Activated T-cell treated with anti-CD3 and anti-CD28 coated beads, Interleukin-2, amount 50 U/mL, for 4 hours (primary cell): ENCODE measurements at places on chromosomes 2 and 18. TPM values are rescaled to one million over a fixed set of nuclear protein-coding genes. Genes with fewer than 3 reads are reported as not detected.

The KIAA2012 gene
- not detected for total RNA-seq

The ADGRF3 gene
- 2.8 TPM for total RNA-seq

The TEKT4 gene
- not detected for total RNA-seq

The SERPINB11 gene
- not detected for total RNA-seq

The CDK5R2 gene
- not detected for total RNA-seq

The CCDC150 gene
- 4.5 TPM for total RNA-seq

The FOXD4L1 gene
- total RNA-seq, result 0.11 TPM

The USP40 gene
- 10.8 TPM for total RNA-seq

The NXPH2 gene
- total RNA-seq, result not detected

- DNase-seq, result no peak
These were observed 105.9 kb downstream of the NAT8 start for GRCh38 chr2:73536133-73536840.

GRCh38 chr2:39650468-39650867 is 15.2 kb upstream of the TMEM178A start:
- DNase-seq, result no peak

DNA sequence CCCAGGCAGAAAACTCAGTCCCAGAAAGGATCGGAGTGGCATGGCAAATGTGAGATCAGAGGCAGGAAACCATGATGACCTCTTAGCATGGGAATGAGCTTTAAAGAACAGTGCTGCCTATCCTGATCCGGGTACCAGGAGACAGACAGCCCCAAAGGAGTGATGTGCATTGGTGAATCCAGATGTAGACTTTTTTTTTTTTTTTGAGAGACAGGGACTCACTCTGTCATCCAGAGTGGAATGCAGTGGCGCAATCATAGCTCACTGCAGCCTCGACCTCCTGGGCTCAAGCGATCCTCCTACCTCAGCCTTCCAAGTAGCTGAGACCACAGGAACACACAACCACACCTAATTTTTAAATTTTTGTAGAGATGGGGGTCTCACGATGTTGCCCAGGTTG is 122.7 kb downstream of the VAPA start:
- DNase-seq, result no peak

DNA sequence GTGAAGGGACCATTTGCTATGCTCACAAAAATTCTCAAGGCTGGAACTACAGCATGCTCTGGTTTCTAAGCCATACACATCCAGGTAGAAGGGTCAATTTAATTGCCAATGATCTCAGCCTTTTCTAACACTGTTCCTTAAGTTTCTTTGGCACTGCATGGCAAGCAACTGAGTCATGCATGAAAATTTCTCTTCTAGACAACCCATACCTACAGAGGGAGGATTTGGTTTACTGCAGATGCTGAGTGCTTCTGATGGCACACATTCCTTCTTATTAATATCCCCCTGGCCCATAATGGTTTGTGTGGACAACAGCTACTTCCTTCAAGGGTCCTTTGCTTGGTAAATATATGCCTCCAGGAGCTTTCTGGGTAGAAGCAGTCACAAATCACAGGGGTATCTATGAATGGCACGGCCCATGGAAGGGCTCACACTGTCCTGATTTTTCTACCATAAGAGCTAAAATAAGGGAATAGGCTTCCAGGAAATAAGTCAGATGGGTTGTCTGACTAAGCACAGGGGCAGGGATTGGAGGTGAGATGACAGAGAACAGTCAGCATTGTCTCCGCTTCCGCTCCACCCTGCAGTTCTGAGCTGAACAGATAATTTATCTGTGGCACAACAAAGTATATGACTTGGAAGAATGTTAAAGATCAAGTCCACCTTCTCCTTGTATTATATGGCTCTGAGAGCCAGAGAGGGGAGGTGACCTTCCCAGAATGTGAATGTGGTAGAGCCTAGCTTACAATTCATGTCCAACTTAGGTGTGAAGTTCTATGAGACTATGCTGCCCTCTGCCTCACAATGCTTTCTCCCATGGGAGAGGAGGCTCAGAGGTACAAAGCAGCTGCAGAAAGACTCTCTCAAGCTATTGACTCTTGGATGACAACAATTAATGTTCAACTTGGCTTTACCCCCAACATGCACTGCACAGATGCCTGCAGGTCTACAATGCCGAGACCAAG is 199.2 kb upstream of the TNP1 start:
- DNase-seq, result no peak

DNA sequence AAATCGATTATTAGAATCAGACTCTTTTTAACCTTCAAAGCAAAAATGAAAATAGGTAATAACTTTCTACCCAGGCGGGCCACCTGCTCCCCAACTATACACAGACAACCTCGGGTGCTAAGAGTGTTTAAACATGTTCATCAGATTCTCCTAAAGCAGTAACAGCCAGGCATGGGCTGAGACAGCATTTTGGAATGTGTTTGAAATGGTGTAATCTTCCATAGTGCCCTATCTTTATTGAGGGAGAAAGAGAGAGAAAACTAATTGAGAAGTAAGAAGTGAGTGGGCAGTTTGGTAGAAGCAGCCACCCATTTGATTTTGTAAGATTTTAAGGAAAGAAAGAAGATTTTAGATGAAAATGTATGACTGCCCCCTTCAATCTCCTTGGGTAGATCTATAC is 196.1 kb upstream of the CTAGE1 start:
- no peak for DNase-seq

DNA sequence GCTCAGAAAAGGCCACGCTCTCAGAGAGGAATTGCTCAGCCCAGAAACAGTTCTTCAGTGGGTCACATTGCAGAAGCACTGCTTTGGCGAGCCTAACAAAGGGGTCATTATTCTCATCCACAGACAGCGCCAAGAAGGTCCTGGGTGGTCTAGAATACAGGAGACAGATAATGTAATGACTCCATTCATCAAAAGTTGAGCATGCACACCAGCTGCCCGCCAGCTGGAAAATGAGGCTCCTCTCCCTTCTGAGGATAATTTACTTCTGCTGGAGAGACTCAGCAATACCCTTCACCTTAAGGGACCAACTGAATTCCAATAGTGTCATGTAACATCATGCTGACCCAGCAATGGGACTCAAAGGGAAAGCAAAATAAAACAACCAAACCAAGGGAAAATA is 79.9 kb downstream of the TRIB2 start:
- DNase-seq, result no peak

DNA sequence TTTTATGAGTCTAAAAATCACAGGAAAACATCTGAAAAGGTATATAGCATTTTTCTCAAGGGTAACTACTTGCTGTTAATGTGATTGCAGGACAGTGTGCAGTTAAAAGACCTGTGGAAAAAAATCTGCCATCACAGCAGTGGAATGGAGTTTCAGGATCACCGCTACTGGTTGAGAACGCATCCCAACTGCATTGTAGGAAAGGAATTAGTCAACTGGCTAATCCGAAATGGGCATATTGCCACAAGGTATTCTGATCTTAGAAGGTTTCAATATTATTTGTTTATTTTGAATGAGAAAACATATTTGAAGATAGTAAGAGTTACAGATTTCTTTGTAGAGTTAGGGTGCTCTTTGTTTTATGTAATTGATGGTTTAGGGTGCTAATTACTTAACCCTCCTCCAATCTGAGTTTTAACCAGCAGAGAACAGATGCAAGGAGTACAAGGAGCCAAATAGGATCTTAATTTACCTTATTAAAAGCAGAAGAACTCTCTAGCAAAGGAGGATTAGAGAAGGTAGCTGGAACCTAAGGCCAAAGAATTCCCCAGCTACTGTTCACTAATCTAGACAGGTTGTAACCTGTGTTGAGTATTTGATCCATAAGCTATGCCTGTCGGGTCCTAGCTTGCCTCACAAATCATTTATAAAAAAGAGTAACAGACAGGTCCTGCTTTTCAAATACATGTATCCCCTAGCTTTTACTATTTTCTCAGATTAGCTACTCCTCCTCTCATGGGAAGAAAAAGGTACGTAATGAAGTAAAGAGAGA is 35.0 kb downstream of the PIKFYVE start:
- no peak for DNase-seq

DNA sequence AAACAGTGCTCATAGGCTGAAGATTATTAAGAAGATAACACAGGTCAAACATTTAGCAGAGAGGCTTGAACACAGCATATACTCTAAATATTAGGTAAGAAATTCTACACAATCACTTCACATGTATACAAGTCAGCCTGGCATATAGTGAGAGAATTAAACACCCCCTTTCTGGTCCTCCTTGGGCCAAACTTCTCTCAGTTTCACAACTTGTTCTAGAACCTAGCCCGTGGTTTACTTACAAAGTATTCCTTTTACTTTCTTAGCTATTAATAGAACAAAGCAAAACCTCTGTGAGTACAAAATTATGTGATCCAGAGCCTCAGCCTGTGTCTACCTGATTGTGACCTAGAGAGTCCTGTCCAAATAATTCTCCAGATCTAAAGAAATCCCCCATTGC is 562.8 kb downstream of the TNS1 start:
- no peak for DNase-seq

GRCh38 chr2:159905926-159906714 is 108.1 kb upstream of the CD302 start:
- no peak for DNase-seq

DNA sequence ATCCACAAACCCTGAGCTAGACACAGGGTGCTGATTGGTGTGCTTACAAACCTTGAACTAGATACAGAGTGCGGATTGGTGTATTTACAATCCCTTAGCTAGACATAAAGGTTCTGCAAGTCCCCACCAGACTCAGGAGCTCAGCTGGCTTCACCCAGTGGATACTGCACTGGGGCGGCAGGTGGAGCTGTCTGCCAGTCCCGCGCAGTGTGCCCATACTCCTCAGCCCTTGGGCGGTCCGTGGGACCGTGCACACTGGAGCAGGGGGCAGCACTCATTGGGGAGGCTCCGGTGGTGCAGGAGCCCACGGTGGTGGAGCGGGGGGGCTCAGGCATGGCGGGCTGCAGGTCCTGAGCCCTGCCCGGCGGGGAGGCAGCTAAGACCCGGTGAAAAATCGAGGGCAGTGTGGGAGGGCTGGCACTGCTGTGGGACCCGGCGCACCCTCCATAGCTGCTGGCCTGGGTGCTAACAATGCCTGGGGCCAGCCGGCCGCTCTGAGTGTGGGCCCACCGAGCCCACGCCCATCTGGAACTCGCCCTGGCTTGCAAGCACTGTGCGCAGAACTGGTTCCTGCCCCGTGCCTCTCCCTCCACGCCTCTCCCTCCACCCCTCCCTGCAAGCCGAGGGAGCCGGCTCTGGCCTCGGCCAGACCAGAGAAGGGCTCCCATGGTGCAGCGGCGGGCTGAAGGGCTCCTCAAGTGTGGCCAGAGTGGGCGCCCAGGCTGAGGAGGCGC is 75.6 kb downstream of the MOB4 start:
- no peak for DNase-seq

GRCh38 chr18:78675231-78675630 is 304.4 kb upstream of the SALL3 start:
- no peak for DNase-seq

DNA sequence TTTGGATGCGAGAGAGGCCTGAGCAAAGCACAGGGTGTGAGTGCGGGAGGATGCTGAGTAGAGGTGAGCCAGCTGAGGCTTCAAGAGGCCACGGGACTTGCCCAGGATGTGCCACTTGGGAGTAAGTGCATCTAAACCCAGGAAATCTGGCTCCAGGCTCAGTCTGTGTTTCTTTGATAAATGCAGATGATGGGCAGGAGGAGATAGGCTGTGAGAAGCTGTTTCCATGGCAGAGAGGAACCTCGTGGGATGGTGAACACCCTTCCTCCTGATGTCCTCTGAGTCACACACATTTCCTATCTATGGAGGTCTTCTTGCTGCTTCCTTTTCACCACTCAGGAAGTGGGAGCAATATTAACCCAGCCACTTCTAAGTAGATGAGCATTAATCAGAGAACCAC is 38.4 kb upstream of the CELF4 start:
- no peak for DNase-seq

- DNase-seq, result no peak
These were observed 159.9 kb downstream of the LOXHD1 start for GRCh38 chr18:46497129-46497528.

DNA sequence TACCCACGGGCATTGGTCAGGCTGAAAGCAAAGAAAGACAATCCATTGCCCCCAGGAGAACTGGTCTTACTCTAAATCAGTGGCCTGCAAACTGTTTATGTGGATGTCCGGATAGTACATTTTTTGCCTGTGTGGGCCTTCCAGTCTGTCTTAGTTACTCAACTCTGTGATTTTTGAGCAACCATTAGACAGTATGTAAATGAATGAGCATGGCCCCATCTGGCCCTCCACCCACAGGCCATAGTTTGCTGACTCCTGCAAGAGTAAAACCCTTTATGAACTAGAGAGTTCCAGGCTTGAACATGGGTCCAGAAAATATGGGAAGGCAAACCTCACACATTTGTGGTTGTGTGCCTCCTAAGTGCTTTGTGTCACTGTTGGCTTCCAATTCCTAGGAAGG is 55.7 kb upstream of the CYP1B1 start:
- no peak for DNase-seq

GRCh38 chr18:57583297-57583835 is 3.1 kb downstream of the FECH start:
- no peak for DNase-seq

GRCh38 chr2:67612576-67613042 is 215.5 kb downstream of the ETAA1 start:
- DNase-seq, result no peak

DNA sequence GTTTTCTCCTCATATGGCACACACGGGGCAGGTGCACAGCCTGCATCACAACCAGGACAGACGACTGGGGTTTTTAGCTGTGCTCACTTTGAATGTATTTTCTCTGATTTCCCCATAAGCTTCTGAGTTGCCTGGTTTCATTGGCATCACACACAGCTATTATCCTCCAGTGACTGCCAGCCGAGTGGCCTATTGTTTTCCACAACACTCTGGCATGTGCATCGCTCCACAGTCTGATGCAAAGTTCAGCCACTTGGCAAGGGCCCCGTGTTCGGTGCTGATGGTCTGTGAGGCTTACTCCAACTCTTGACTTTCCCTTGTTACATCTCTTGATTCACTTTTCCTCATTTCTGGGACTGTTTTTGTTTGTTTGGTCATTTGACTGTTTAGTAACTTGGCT is 593.1 kb downstream of the CBLN2 start:
- no peak for DNase-seq

DNA sequence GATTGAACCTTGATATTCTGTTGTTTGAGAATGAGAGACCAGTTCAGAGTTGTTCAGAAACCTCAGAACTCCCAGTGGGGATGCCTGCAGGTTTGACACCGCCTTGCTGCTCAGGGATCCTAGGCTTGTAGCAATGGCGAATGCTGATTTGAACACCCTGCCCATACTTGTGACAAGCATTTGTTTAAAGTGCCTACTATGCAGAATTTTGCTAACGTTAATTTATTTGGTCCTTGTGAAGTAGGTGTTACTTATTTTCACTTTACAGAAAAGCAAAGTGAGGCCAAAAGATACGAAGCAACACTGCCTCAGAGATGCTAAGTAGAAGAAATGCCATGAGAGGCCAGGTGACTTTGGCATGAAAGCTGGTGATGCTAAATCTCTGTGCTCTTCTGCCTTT is 32.3 kb downstream of the STON1 start:
- no peak for DNase-seq

GRCh38 chr2:212921711-212922110 is 229.7 kb downstream of the IKZF2 start:
- DNase-seq, result no peak

- no peak for DNase-seq
These were observed 100.5 kb upstream of the VWC2L start for GRCh38 chr2:214310319-214310718.

- no peak for DNase-seq
These were observed 127.2 kb downstream of the OSBPL1A start for GRCh38 chr18:24270358-24270936.
